Nephron progenitor cell (in vitro differentiated cells): ENCODE measurements at places on chromosomes 2 and 18.

DNA sequence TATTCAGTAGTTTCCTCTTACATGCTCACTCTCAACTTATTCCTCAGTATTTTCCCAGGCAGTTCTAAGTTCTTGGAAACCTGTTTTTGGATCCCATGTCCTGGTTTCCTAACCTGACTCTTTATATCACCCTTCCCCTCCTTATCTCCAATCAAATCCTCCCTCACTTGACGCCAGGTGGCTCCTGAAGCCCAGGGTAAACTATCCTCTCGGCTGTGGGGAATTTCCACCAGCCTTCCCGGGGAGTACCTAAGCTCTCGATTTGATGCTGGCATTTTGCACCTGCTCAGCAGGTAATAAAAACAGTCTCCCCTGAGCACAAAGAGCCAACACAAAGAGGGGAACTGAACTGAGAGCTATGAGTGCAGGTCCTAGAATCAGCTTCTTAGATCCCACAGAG is 538.0 kb downstream of the SLC4A3 start:
- DNase-seq = no peak

- DNase-seq = no peak
Measured at GRCh38 chr2:231853105-231853504, 66.9 kb downstream of the COPS7B start.

- DNase-seq = no peak
Measured at GRCh38 chr2:2031101-2031500, 286.8 kb upstream of the PXDN start.

GRCh38 chr18:37184209-37184868 is 355.4 kb downstream of the KIAA1328 start:
- DNase-seq = no peak

DNA sequence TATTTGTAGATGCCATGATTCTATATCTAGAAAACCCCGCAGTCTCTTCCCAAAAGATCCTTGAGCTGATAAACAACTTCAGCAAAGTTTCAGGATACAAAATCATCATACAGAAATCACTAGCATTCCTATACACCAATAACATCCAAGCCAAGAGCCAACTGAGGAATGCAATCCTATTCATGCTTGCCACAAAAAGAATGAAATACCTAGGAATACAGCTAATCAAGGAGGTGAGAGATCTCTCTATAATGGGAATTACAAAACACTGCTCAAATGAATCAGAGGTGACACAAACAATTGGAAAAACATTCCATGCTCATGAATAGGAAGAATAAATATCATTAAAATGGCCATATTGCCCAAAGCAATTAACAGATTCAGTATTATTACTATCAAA is 551.4 kb upstream of the SLC39A10 start:
- no peak for DNase-seq

DNA sequence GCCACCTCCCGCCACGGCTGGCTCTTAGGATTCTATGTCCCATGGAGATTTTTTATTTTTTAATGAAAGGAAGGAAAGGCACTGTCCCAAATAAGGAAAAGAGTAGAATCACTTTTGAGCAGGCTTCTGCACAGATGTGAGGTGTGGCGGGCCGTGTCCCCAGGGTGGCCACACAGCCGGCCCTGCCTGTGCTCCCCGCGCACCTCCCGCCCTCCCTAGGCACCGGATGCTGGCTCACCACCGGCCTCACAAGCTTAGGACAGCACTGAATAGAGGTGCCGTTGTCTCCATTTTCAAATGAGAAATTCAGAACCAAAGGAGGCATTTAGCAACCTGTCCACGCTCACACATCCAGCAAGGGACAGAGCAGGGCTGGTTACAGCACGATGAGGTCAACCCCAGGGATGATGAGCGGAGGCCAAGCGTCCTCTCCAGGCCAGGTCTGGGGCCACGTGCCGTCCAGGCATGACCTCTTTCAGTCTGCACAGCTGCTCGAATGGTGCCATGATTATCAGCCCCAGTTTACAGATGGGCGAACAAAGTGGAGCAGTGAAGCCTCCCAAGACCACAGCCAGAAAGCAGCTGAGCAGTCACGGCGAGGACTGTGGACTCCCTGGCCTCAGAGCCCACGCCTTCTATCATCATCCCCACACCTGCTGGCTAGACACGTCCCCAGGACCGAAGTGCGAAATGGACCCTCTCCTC is 20.7 kb upstream of the TEX51 start:
- DNase-seq = no peak

- no peak for DNase-seq
Measured at GRCh38 chr2:166892397-166892796, 4.1 kb downstream of the XIRP2 start.

DNA sequence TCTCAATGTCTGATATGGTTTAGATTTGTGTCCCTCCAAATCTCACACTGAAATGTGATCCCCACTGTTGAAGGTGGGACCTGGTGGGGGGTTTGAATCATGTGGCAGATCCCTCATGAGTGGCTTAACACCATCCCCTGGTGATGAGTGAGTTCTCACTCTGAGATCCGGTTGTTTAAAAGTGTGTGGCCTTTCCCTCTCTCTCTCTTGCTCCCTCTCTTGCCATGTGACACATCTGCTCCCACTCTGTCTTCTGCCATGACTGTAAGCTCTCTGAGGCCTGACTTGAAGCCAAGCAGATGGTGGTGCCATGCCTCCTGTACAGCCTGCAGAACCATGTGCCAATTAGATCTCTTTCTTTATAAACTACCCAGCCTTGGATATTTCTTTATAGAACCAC is 108.8 kb downstream of the RBMS1 start:
- no peak for DNase-seq

GRCh38 chr18:34330308-34330707 is 105.6 kb upstream of the NOL4 start:
- no peak for DNase-seq

- no peak for DNase-seq
Measured at GRCh38 chr2:70527447-70528080, 26.1 kb downstream of the TGFA start.

DNA sequence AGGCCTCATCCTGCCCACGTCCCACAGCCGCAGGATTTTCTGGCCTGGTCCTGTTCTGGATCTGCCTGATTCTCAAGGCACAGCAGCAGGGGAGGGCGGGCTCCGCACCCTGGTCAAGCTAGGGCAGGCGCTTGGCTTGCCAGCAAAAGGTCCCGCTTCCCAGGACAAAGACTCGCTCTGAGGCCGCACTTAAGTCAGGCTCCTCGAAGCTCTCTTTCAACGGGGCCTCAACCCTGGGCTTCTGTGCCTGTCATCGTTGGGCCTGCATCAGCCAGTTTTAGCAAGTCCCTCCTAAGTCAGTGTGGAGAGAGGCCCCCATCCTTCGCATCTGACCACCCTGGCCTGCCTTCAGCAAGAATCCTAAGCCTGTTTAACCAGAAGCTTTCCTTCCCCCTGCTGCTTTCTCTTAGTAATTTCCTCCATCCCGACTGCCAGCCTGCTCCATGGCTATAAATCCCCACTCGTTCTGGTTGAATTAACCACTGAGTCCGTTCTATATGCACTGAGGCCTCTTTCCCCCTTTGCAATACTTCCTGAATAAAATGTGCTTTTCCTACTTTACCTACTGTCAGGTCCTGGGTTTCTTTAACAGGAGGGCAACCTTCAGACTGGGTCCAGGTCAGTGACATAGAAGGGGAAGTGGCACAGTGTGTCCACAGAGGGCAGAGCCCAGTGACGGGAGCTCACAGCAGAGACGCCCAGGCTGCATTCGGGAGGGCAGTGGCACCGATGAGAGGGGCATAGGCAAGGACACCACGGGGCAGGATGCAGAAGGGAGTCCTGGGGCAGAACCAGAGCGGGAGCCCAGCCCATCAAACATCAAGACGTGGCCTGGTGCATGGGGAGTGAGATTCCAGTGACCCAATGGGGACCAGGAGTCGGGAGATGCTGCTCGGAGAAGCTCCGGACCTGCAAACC is 62.7 kb downstream of the SP110 start:
- DNase-seq = no peak

- peak; percentile 41 for DNase-seq
Measured at GRCh38 chr18:78875016-78875777, 104.4 kb upstream of the SALL3 start.

- no peak for DNase-seq
Measured at GRCh38 chr2:61993422-61994024, 88.0 kb downstream of the COMMD1 start.

DNA sequence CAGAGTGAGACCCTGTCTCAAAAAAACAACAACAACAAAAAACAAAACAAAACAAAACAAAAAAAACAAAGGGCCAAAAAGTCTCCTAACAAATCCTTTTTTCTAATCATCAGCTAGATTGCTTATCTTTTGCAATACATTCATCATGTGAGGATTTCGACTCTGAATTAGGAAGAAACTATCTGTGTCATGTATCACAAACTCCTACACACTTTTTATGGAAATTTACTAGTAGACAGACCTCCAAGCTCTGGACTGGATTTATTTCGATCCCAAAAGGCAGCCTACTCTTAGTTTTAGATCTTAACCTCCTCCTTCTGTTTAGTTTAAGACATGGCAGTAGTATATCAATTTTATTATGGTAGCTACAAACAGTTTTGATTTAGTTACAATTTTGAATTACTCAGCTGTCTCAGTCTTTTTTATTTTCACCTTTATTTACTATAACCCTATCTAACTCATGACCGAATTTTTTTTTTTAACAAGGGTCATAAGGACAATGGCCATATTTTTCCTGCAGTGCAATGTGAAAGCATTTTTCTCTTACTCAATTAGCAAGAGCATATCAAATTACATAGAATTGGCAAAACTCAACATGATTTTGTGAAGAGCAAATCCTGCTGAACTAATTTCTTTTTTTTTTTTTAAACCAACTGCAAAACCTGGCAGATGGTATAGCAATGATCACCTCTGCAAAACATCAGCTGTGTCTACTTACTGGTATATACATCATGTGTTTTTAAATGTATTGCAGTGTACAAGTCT is 10.7 kb upstream of the CCDC88A start:
- no peak for DNase-seq

DNA sequence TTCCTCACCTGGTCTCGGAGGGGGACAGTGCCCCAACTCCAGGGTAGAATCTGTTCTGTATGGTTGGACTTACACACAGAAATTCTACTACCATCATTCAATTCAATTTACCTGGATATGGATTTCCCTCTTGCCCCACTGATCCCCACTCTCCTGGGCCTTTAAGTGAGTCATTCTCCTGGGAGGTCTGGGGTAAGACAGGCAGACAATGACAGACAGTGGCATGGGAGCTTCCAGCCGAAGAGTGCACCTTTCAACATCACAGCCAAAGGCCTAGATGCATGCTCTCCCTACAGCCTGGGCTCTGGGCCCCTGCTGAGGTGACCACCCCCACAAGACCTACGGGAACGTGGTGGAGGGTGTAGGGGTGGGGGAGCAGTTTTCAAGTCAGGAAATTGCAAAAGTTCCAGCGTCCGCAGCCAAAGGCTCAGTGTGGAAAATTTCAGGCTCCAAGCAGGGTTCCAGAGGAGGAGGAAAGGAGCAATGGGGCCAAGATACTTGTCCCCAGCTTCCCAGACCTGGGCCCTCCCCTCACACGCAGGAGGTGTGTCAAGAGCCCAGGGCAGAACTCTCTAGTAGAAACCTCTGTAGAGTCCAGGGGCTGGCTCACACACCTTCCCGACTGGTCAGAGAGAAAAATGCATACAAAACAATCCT is 296.4 kb downstream of the CYP26B1 start:
- no peak for DNase-seq

GRCh38 chr2:234451852-234452625 is 44.8 kb downstream of the ARL4C start:
- no peak for DNase-seq

DNA sequence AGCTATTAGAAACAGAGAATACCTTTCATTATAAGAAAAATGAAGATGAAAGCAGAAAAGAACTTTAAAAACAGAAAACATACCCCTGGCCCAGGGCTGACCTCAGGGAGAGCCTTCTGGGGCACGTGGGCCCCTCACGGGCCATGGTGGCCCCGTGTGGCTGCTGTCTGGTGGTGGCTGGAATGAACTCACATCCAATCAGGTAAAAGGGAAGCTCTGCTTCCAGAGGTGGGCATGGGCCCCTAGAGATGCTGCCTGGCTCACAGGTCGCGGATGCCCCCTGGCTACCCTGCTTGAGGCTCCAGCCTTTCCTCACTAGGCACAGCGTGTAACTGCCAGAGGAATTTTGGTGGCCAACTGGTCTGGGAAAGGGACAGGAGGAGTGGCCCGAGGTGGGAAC is 16.6 kb downstream of the SNORC start:
- no peak for DNase-seq

DNA sequence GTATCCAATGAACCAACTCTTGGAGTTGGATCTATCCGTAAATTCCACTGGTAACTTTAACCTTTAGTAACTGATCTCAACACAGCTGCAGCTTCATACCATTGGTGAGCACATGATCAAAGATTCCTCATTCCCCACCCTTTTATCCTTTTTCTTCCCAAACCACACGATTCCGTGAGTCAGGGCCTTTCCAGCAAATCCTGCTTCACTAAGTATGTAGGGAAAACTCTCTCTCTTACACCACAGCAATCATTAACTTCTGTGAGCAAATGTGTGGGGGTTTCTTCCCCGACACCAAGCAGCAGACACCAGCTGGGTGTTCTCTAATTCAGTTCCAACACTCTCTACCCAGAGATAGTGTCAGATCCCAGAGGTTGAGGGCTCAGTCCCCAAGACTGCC is 23.5 kb downstream of the ELP2 start:
- DNase-seq = no peak

DNA sequence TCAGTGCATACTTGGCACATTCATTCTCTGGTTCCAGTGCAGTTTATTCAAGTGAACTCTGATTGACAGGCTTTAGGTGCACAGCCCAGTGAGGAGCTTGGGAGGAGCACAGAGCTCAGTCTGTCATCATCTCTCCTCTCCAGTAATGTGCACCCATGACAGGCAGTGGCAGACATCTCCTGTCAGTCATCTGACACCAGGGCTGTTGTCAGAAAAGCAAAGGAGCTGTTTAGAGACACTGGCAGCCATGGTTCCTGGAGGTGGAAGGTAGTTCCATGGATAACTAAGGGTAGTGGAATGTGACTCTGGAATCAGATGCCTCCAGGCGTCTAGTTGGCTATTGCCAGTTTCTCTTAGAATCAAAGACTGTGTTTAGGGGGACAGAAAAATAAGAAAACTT is 308.8 kb downstream of the DCDC2C start:
- DNase-seq = no peak

- no peak for DNase-seq
Measured at GRCh38 chr2:228688007-228688645, 506.6 kb upstream of the SPHKAP start.

DNA sequence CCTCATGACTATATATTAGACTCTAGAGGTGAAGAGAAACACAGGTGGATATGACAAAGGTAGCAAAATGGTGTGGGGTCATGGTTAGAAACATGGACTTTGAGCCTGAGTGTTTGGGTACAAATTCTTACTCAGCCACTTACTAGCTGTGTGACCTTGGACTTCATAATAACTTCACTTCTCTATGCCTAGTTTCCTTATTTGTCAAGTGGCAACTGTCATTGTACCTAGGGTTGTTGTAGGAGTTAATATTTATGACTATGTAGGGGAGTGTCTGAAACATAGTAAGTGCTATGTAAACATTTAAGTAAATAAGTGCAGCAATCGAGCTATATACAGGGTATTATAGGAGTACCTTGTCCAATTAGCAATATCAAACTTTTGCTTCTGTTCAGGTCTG is 49.7 kb upstream of the RAPH1 start:
- DNase-seq = no peak
